ENCODE measurements at places on chromosomes 16 and 17.

- DNase-seq = no peak
These were observed 45.4 kb downstream of the SOX8 start for GRCh38 chr16:1026784-1027500.

GRCh38 chr17:51028176-51028863 lies 92.3 kb downstream of the SPAG9 start:
- no peak for DNase-seq

DNA sequence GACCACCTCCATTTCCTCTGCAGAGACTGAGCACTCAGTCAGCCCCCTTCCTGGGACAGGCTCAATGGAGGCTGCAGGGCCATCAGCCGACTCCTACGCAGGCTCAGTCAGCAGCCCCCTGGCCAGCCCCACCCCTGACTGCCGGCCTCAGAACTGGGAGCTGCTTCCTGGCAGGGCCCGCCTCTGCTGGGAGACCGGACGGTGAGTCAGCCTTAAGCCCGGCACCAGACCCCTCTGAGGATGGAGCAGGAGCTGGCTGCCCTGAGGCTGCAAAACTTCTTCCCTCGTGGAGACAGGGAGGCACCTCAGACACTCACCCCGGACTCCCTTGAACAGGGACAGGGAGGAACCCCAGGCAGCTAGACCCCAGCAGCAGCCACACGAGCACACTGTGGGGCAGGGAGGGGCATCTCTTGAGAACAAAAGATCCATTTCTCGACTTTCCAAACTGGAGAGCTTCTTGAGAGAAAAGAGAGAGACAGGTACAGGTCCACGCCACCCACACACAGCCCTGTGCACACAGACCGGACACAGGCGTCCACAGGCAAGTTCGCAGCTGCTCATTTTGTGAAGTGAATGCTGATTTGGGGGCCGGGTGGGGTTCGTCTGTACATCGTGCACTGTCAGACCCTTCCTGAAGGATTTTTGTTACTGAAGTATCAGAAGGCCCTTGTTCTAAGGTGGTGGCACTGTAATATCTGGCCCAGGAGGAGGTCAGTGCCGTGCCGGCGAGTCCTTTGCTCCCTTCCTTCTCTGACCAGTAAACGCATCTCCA lies 1.3 kb upstream of the TUBB3 start:
- no peak for DNase-seq

DNA sequence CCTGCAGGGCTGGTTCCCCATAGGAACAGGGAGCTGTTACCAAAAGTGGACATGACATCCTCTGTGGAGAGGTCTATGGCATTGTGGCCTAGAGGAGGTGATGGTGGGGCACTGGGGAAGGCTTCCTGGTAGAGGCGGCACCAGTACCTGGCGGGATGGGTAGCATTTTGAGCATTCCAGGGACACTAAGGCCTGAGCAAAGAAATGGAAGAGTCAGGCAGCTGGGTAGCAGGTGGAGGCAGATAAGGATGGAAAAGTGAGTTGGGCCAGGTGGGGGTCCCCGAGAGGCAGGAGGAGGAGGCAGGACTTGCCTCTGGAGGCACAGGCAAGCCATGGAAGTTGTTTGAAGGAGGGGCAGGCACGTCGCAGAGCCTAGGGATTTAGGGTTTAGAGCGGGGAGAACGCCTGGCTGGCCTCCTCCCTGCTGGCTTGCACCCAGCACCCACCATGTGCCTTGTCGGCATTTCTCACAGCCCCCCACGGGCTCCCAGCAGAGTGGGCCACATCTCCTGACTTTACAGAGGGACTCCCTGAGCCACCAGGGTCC lies 5.1 kb upstream of the ADCY7 start:
- DNase-seq = no peak

- DNase-seq = no peak
These were observed 100.8 kb upstream of the CORO6 start for GRCh38 chr17:29723278-29724047.
